ENCODE measurements at places on chromosomes 2 and 18.

DNA sequence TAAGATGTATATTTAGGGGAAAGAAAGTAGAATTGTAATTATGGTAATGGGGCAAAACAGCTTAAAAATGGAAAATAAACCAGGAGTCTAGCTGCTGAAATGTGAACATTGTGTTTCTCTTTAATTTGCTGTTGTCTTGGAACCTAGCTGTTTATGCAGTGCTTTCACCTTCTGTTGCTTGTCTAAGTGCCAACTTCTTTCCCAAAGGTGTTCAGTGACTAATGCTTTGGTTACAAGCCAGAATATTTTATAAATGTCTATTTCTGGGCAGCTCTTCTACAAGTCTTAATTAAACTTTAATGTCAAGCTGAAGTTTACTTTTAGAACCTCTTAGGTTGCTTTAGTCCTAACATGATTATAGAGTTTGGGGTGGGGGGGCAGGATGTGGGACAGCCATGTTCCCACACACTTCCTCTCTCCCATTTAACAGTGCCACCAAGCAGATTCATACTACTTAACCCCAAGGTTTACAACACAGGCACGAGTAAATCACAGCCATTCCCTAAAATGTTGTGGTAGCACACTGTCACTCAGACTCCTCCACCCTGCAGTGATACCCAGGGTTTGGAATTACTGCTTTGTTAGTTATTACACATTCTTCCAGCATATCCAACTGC is 60.6 kb downstream of the ITGA4 start:
- DNase-seq, result no peak

DNA sequence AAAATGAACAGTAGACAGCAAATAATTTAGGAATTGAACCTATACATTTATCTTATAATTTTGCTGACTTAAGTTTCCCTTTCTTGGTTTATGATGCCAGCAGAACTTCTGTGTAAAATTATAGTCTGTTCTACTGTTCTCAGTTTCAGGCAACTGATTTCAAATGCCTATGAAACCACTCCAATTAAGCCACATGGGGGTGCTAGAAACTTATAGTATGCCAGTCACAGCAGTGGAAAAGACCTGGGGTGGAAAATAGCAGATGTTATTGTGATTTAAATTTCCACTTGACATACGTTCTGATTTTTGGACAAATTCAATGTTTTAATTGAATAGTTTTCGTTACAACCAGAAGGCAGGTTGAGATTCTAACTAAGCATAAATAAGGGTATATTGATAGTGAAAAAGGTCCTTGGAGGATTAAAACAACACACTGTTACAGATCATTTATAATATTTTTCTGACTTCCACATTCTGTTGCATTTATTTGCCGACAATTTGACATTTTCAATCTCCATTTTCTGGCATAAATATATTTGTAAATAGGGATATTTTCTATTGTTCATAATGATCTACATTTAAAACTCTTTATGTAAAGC is 61.4 kb downstream of the CPS1 start:
- peak; percentile 75 for DNase-seq

GRCh38 chr18:27004056-27004829 is 138.7 kb upstream of the AQP4 start:
- DNase-seq, result peak; percentile 3

DNA sequence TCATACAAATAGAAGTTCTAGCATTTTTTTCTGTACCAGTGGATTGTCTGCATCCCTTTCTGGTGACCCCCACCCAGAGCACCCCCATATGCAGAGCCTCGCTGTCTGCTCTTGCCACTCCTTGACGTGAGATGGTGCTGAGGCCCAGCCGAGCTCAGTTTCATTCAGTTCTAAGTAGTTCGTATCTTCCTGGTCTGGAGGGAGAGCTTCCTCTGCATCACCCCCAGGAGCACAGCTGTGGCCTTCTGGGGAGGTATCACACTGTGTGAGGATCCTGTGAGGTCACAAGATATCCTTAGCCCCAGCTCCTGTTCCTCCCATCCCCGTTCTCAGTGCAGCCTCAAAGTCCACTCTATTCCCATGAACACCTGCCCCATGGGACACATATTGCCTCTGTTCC is 132.7 kb downstream of the PTGR3 start:
- DNase-seq, result no peak

GRCh38 chr2:69565431-69565839 is 78.1 kb downstream of the AAK1 start:
- DNase-seq, result no peak

DNA sequence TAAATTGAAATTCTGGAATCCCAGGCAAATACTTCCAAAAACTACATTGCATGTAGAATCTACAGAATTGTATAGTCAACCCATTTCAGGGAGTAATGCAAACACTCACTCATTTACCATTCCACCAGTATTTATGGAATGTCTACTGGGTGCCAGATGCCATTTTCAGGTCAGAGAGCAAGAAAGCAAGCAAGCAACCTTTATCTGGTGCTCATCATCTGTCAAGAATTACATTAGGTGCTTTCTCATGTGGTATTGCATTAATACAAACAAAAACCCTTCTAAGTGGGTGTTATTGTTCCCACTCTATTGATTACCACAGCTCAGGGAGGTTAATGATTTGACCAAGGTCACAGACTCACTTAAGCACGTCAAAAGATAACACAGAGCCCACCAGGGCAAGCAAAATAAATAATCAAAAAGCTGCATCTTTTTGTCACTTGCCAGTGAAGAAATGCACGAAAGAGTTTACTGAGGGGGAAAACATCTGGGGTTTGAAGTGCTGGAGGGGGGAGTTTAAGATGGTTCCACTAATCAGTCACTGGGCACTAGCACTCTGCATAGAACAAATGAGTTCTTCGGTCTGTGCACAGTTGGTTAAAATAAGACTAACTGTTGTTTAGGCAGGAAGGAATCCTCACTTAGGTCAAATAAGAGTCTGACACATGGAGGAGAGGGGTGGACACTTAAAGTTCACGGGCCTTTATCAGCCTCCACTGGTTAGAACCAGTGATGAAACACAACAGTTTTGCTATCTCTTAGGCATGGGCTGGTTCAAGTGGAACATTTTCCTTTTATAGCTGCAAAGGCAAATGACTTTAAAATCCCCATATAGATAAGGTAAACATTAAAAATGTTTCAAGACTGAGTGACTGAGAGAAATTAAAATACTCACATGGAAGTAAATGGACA is 208.8 kb downstream of the CDH2 start:
- no peak for DNase-seq

- no peak for DNase-seq
Measured at GRCh38 chr2:197149546-197149945, 161.0 kb downstream of the ANKRD44 start.

DNA sequence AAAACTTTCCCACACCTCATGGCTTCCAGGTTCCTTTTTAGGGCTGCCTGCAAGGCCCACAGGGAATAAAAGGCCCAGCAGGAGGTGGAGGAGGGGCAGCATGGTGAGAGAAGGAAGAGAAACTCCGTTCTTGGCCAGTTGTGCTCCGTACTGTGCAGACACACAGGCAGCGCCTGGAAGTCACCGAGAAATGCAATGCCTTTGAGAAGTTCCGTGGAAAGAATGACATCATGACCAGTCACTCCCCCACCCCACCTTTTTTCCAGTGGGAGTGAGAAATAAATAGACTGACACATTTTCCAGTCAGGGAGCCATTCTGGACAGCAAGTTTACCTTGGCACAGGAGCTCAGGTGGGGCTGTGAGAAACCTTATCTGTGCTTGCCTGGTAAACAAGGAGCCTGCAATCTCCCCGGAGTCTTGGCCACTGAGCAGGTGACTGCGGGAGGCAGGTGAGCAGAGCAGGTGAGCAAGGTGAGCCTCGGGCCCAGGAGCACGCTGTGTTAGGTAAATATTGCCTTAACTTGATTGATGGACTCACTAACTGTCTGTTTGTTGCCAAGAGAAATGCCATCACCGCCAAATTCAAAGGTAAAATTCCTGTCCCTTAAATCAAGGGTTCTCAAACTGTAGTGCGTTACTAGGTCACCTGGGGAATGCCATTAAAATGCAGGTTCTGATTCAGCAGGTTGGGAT is 13.5 kb upstream of the LBH start:
- DNase-seq, result no peak

- DNase-seq, result peak; percentile 29
Measured at GRCh38 chr2:162890690-162891311, 52.2 kb upstream of the KCNH7 start.

- DNase-seq, result peak; percentile 4
Measured at GRCh38 chr2:145287736-145288135, 767.8 kb upstream of the ZEB2 start.

DNA sequence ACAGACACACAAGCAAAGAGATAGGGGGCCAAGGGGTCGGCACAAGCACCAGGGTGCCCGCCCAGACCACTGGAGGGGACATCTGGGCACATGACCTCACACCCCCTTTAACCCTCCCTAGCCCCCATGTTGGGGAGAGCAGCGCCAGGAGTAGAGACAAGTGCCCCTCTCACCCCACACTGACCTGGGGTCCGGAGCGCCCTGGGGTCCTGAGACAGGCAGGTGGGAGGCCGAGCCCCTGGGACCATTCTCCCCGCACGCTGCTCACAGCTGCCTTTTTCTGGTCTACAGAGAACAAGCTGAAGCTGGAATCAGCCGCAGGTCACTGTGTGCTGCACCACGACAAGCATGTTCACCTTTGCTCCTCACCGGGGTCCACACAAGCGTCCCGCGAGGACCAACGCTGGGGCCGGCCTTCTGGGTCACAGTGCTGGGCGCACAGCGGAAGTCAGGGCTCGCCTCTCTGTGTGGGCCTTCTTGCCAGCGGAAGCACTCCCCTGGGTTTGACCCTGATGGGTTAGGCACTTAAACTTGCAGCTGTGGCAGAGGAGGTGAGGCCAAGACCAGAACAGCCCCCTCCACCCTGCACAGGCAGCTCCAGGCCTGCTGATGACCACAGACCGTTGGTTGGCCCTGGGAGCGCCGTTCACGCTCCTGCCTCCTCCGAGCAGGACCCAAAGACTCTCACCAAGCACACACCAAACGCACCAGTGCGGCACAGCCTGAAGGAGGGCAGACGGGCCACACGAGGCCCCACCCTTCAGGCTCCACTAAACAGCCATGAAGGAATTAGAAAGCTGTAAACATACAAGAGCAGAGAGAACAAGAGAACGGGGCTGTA is 275.3 kb downstream of the EIPR1 start:
- DNase-seq, result no peak

DNA sequence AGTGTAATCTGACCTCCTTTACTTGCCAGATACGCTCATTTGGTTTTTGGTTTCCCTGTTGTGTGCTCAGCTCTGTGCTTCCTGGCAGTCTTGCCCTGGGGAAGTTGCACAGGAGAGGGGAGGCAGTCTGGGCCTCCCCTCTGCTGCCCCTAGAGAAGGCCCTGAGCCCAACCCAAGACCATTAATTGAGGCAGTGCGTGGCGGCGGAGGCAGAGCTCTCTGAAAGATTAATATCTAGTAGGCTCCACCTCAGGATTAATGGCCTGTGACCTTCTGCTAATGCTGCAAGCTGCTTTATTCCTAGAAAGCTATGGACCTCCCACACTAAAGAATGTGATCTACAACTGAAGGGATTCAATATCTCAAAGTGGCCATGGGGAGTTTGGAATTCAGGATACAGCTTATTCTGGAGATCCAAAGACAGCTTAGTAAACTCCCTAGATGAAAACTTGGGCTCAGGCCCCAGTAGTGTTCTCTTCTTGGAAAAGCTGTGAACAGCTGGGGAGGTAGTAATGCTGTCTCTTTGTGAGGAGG is 41.4 kb upstream of the MAPRE2 start:
- no peak for DNase-seq

- peak; percentile 30 for DNase-seq
Measured at GRCh38 chr18:12911025-12911928, 27.2 kb upstream of the PTPN2 start.

DNA sequence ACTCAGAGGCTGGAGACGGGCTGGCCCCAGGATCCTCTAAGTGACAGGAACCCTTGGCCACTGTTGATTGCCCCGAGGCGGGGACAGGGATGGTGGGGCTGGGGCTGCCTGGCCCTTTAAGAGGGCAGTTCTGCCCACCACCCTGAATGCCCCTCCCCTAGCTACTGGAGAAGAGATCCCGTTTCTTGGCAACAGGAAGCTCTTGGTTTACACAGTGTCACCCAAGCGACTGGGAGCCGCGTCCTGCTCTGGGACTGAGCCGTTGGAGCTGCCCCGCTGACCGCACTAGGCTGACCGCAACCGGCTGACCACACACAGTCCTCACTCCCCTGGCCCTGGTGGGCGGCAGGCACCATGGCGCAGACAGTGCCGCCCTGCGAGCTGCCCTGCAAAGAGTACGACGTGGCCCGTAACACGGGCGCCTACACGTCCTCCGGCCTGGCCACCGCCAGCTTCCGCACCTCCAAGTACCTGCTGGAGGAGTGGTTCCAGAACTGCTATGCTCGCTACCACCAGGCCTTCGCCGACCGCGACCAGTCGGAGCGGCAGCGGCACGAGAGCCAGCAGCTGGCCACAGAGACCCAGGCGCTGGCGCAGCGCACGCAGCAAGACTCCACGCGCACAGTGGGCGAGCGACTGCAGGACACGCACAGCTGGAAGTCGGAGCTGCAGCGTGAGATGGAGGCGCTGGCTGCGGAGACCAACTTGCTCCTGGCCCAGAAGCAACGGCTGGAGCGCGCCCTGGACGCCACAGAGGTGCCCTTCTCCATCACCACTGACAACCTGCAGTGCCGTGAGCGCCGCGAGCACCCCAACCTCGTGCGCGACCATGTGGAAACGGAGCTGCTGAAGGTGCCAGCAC is at the start of gene TEKT4:
Gene TEKT4 (plus strand): TSS at position 205 of the 862 bp plus-strand sequence. CDS start 150 bp downstream, at position 355.
- no peak for DNase-seq

DNA sequence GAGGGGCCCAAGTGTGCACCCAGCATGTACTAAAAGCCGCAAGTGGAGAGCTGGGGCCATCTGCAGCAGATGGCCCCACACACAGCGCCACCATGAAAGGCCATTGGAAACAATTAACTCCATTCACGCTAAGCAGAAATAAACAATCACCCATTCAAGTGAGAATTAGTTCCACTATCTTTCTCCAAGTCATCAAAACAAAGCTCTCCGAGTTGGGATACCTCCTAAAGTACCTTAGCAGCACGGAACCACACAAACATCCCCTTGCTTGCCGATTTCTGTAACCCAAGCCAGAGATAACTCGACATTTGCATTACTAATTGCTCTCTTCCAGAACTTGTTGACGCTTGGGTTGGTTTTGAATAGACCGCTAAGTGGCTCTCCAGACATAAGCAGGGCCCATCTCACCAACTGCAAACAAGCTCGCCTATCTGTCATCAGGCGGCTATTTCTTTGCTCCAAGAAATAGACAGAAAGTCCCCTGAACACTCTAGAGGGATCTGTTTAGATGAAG is 840.6 kb upstream of the SALL3 start:
- DNase-seq, result no peak

DNA sequence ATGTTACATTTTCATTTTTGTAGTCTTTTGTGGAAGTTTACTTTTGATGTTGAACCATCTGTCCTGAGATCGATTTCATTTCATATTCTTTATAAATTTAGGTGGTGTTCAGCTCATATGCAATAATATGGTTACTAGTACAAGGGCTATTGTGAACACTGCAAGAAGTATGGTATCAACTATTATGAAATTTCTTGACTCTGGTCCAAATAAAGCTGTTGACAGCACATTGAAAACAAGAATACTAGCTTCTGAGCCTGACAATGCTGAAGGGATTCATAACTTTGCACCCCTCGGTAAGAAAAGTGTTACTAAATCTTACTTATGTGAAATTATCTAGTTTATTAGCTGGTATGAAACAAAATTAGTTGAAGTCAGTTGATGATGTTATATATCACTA is 124.9 kb upstream of the TTC27 start:
- DNase-seq, result no peak

All from AG08395 (cell line).